Gastrocnemius medialis (tissue), 4 donors: ENCODE measurements at places on chromosomes 6 and 20. TPM values are rescaled to one million over a fixed set of nuclear protein-coding genes. Genes with fewer than 3 reads are reported as not detected.

Gene PSORS1C2
- total RNA-seq, result not detected

GRCh38 chr20:55216525-55217242 lies 741.3 kb downstream of the DOK5 start:
- no peak for DNase-seq

Gene SEC23B
- total RNA-seq, result 8.9 TPM

DNA sequence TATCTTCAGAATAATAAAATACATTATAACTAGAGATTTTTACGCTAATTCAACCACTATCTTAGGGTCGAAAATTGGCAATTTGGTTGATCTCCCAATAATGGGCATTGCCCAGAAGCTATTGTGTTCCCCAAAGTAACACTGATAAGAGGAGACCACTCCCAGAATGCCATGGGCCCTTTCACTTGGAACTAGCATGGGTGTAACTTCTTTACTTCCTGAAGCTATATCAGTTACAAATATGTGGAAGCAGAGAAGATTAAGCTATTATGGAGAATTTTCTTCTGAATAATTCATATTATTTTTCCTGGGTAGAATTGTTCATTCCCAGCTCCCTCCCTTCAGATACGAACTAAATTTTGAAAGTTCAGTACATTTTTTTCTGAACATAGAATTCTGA lies 48.2 kb upstream of the JAG1 start:
- DNase-seq, result no peak

DNA sequence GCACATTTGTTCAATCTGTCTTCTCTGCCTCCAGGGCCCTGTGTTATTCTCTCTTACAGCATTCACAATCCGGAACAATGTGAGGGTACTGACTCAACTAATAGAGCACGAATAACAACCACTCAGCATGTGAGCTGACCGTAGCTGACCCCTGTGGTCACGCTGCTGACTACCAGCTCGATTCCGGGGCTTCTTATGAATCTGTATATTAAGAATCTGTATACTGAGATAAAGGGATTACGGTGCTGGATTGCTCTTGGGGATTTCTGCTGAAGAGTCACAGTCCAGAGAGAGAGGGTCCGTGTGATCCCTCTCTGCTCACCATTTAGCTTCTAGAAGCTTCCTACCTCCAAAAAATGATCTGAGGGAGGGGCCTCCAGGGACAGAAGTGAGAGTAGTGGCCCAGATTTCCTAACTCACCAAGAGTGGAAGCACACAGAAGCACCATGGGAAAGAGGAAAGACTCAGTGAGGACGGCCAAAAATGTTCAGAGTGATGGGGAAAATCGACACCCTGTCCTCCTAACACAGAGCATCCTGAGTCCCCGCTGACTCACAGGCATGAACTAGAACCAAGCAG lies 156.2 kb downstream of the THBS2 start:
- DNase-seq, result peak; percentile 10

DNA sequence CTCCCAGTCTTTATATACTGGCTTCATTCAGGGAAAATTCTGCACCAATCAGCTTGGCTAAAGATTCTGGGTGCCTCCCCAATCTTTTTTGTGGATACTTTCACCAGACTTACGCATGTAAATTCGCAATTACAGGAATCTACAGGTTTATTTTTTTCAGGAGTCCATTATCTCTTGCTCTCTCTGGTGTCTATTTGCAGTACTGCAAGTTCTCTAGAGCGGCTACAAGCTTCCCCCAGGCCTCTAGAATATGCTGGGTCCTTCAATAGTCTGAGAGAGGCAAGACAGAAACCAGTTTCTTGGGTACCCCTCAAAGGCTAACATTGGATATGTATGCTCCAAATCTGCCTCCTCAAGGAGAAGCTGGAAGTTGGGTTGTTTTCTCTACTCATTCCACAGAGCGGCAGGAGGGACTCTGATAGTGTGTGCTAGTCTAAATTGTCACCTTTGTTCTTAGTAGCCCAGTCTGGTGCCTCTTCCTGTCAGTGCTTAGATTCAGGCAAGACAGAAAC lies 58.5 kb downstream of the SUN5 start:
- DNase-seq, result no peak

- DNase-seq, result no peak
These were observed 124.0 kb upstream of the CARMIL1 start for GRCh38 chr6:25155211-25155610.

Gene FLRT3
- 0.58 TPM for total RNA-seq

GRCh38 chr6:106448000-106448426 lies 87.5 kb downstream of the CRYBG1 start:
- DNase-seq, result peak; percentile 4

Gene BMP2
- total RNA-seq, result 4.3 TPM

- DNase-seq, result no peak
These were observed 837.6 kb downstream of the TBC1D32 start for GRCh38 chr6:120496661-120497060.

Gene TINAG
- 0.41 TPM for total RNA-seq

GRCh38 chr6:162290846-162291465 lies 436.6 kb downstream of the PRKN start:
- DNase-seq, result no peak

DNA sequence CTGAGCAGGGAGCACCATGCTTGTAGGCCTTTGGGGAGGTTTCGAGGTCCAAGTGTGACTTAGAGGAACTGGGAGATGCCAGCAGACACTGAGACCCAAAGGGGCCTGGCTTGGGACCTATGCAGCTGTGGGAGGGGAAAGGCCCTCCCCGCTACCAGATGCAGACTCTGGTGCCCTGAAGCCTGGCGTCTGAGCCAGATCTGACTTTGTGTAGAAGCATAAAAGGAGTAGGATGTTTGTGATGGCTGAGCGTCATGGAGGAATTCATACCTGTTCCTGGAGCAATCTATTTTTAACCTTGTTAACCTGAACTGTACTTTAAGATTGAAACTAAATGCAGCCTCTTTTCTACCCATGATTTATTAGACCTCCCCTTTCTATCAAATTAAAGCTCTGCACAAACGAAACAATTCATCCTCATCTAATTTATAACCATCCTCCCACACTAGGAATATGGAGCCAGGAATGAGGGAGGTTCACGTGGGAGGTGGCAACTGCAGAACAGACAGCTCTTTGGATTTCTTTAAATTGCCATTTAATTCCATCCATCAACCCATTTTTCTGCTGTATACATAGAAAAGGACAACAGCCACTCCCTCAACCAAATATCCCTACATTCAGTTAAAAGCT lies 172.6 kb upstream of the AGPAT4 start:
- DNase-seq, result no peak

GRCh38 chr20:37390891-37391525 lies 45.1 kb downstream of the SRC start:
- no peak for DNase-seq

Gene TTK
- not detected for total RNA-seq

Gene PPP1R3D
- total RNA-seq, result 4.1 TPM

- DNase-seq, result no peak
These were observed 303.3 kb downstream of the EYA4 start for GRCh38 chr6:133544419-133544818.

Gene TMEM244
- not detected for total RNA-seq

GRCh38 chr6:47733879-47734558 lies 35.6 kb downstream of the ADGRF4 start:
- no peak for DNase-seq

Gene EEF1A1
- total RNA-seq, result 1,271 TPM

- peak; percentile 89 for DNase-seq
These were observed 61.2 kb downstream of the IGF2R start for GRCh38 chr6:160030103-160030502.

Gene OARD1
- total RNA-seq, result 20.2 TPM

- DNase-seq, result no peak
These were observed 4.0 kb upstream of the RIPPLY2 start for GRCh38 chr6:83849127-83849526.

- no peak for DNase-seq
These were observed 1.3 kb upstream of the PPP1R3G start for GRCh38 chr6:5083813-5084359.

- no peak for DNase-seq
These were observed 101.0 kb upstream of the DTNBP1 start for GRCh38 chr6:15763837-15764236.

GRCh38 chr20:32516583-32517517 lies 68.3 kb downstream of the NOL4L start:
- no peak for DNase-seq

Gene ENPP5
- total RNA-seq, result 9.9 TPM

- no peak for DNase-seq
These were observed 18.8 kb downstream of the HLA-E start for GRCh38 chr6:30507849-30508827.

DNA sequence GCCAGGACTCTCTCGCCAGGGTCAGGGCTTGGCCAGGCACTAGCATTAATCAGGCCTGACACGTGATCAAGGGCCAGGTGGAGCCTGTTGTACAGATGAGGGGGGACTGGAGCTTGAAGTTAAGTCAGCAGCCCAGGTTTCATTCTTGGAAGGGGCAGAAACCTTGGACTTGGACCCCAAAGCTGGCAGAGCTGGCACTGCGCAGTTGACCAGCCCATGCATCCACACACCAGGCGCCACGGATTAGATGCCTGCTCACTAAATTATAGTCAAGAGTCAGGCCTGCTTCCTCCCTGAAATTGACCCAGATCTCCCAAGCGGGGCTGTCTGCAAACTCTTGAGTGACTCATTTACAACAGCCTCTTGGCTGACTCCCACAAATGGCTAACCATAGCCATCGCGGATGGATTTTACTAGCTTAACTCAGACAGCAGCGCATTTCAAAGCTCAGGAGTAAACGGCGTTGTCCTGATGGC lies 4.1 kb upstream of the TAF4 start:
- peak; percentile 32 for DNase-seq

Gene PRL
- total RNA-seq, result not detected

DNA sequence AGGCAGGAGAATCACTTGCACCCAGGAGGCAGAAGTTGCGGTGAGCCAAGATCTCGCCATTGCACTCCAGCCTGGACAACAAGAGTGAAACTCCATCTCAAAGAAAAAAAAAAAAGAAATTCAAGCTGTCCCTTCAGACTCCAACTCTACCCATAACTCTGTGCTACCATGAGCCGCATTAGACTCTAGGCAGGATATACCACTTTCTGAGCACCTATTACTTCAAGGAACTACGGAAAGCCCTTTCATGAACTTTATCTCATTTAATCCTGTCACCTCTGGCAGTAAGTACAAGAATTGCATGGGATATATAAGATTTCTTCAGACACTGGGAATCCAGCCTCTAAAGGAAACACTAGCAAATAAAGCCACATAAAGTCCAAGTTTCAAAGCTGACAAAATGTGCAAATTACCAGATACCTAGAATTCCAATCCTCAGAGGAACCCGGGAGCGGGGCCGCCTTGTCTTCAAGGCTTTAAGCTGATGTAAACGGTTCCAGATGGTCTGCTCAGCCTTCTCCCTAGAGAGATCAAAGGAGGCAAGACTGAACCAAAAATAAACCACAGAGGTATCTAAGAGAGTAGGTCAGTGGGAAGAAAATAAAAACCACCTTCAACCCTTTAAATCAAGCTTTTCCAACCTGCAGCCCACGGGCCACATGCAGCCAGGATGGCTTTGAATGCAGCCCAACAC lies 9.4 kb downstream of the CDK5RAP1 start:
- no peak for DNase-seq

Gene DEF6
- 0.15 TPM for total RNA-seq

- no peak for DNase-seq
These were observed 21.0 kb upstream of the ATXN1 start for GRCh38 chr6:16782278-16782677.

- DNase-seq, result no peak
These were observed 427.9 kb downstream of the QKI start for GRCh38 chr6:163842467-163842866.

Gene CST5
- total RNA-seq, result not detected

Gene CST2
- not detected for total RNA-seq

DNA sequence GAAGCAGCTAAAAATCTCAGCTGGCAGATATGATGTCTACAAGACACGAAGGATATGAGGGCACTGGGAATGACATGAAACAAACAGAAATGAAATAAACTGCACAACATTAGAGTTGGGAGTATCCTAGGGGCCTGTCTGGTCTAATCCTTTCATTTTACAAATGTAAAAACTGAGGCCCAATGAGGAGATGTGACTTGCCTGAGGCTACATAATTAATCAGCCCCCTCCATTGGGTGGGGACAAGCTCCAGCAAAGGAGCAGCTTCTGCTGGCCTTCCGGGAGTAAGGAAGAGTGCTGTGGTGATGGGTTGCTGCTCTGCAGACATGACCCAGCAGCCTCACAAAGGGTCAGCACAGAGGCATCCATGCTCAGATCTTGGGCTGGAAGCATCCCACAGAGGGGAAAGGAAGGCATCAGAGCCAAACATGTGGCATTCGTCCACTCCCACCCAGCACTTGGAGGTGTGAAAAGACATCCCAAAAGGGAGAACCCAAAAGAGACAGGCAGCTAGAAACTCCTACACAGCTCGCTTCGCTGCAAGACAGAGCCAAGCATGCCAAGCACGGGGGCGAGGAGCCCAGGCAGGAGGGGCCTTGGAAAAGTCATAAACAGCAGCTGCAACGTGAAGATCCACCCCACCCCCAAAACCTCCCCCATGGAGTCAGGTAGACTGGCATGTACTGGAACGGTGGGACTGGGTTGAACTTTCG lies 183.7 kb downstream of the UNC5CL start:
- no peak for DNase-seq

- DNase-seq, result peak; percentile 32
These were observed 1.1 kb downstream of the PTPRK start for GRCh38 chr6:128519132-128519930.

DNA sequence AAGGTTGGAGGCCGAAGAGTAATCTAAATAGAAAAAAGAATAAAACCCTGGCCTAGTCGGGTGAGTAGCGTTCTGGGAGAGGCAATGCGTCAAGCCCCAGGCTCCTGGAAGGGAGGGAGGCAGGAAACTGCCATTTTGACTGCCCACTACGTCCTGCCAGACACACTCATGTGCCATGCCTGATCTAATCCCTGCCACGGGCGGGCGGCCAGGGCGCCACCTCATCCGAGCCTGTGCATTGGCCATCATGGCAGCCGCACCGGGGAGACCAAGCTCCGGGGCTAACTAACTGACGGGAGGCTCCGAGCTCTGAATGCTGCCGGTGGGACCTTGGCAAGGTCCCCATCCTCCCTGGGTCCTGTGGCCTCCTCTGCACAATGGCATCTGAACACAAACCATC lies 68.8 kb downstream of the INSM1 start:
- no peak for DNase-seq

Gene LPA
- not detected for total RNA-seq

- no peak for DNase-seq
These were observed 5.6 kb downstream of the CEBPB start for GRCh38 chr20:50196248-50196647.

Gene PAQR8
- 0.82 TPM for total RNA-seq

- no peak for DNase-seq
These were observed 130.4 kb downstream of the OLIG3 start for GRCh38 chr6:137363805-137364138.

Gene MPIG6B
- total RNA-seq, result not detected

Gene HLA-DOA
- total RNA-seq, result 1.0 TPM

Gene OR2J3
- total RNA-seq, result not detected

Gene PDE10A
- total RNA-seq, result 1.5 TPM
